Activated CD8-positive, alpha-beta memory T cell treated with anti-CD3 and anti-CD28 coated beads for 4 hours (primary cell): ENCODE measurements at places on chromosomes 7 and 10.

GRCh38 chr10:119849031-119849789 is 23.4 kb downstream of the MCMBP start:
- no peak for DNase-seq

DNA sequence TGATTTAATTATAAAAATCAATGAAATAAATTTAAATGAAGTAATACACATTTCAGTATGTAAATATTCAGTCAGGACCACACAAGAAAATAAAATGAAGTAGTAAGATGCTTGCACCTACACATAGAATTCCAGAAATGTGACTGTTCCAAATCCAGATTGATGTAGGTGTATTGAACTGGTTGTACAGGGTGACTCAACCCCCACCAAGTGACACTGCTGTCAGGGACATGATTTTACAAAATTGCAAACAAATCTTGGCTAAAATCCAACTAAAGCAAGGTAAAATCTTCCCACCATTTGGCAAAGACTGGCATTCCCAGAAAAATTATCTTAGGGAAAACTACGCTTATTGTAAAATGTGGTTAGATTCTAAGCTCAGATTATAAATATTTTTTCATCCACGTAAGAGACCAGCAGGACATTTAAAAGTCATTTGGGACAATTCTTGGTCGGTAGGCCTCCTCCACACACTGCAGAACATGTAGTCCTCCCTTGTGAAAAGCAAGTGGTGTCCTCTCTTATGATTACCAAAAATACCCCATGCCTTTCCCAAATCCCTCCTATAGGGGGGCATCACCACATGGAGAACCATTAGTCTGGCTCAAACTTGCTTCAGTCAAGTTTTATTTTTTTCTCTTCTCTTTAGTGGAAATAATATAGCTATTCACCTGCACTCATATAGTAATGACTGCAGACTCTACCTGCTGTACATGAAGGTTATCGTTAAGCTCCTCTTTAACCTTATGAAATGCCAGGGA is 287.1 kb upstream of the SMIM30 start:
- DNase-seq: no peak

- no peak for DNase-seq
These were observed 266.0 kb upstream of the DKK1 start for GRCh38 chr10:52048051-52048450.

GRCh38 chr7:156234192-156234591 is 406.4 kb upstream of the RNF32 start:
- DNase-seq: no peak

DNA sequence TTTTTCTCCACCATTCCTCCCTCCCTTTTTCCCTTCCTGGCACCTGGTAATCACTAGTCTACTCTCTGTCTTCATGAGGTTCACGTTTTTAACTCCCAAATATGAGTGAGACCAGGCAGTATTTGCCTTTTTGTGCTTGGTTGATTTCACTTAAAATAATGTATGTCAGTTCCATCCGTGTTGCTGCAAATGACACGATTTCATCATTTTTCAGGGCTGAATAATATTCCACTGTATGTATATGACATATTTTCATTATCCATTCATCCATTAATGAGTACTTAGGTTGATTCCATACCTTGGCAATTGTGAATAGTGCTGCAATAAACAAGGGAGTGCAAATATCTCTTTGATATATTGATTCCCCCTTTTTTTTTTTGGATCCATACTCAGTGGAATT is 25.8 kb downstream of the GALNT17 start:
- DNase-seq: no peak
